ENCODE measurements at places on chromosomes 7 and 10.
A peak's percentile ranks its signal among the peaks of the same experiment; 100 is the strongest.

GRCh38 chr10:72834183-72834825 is 59.2 kb upstream of the OIT3 start:
- DNase-seq: peak; percentile 61

- no peak for DNase-seq
These were observed 1195.7 kb upstream of the SORCS1 start for GRCh38 chr10:108360187-108360586.

DNA sequence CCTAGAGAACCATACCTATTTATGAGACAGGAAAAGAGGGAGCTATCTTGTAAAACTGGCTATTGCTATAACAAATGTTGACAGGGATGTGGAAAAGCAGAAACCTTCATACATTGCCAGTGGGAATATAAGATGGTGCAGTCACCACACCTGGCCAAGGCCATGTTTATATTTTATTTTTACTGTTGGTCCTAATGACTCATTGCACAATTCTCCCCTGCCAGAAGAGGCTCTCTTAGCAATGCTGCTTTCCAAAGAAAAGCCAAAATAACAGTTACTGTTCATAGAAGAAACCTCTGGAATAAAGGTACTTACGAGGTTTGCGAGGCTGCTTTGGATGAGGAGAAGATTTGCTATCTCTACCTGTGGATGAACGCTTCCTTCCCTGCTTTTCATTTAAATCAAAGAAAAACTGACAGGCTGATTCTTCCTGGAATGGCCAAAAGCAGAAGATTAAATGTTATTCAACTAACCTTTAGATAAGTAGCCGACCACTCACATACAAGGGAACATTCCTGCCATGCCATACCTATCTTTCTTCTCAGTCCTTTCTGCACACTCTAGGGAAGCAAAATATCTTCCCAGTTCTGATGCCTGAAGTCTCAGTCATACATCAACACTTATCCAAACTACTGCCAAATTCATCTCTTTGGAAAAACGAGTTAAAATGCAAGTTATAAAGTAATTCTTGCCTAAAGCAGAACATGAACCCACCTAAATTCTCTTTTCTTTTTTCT is 16.3 kb upstream of the CHUK start:
- no peak for DNase-seq

DNA sequence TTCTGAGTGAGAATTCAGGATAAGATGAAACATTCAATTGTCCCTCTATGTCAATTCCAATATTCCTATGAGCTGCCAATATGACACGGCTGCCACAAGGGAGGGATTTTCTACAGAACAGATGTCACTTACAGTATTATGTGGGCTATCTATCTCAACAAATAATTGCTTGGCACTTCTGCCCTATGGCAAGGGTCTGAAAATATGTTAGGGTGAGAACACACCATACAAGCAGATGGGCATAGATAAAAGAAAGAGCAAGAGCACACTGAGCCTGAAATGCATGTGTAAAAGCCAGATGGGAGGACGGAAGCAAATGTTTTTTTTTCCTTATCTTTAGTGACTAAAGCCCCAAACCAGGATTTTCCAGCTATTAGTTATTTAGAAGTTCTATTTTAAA is 70.1 kb upstream of the TFEC start:
- no peak for DNase-seq

DNA sequence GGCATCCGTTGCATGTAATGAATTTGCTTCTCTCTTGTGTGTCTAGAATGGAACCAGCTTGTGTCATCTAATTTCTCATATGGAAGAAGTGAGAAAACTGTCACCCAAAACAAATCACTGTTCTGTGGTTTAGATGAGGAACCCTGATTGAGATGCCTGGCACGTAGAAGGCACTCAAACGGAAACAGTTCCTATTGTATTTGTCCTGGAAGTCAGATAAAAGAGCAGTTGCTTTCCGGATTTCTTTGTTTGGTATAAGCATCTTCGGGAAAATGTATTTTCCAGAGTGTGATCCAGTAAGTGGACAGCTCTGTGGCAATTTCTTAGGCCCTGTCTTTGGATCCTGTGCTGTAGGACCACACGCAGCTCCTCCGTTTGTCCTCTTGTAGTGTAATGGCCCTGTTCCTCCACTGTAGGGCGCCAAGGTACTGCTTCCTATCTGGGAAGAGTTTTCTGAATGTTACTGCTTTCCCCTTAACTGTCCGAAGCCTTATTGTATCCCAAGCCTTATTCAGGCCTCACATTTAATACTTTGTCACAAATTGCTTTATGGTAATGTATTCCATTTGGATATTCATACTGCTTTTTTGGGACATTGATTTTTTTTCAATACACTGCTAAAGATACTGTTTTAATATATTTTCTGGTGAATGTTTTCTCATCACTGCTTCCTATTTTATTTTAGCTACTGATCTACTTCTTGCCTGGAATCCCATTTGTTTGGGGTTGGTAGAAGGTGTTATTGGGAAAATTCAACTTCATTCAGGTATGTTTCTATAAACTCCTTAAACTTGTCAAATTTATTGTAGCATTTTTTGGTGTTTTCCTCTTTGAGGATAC is 24.8 kb downstream of the INPP5F start:
- peak; percentile 85 for DNase-seq

DNA sequence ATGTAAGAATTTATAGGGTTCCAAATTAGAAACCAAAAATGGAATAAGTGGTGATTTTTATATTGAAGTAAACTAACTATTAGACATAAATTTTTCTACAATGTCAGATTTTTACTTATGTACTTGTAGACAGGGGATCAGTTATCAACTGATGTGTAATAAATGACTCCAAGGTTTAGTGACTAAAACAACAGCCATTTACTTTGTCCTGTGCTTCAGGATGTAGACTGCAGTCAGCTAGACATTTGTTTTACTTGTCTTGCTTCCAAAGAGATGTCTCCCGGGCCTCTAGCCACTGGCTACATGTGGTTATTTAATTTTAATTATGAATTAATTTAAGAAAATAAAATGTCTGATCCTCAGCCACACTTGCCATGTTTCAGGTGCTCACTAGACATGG is 249.7 kb upstream of the IGFBP3 start:
- DNase-seq: no peak

DNA sequence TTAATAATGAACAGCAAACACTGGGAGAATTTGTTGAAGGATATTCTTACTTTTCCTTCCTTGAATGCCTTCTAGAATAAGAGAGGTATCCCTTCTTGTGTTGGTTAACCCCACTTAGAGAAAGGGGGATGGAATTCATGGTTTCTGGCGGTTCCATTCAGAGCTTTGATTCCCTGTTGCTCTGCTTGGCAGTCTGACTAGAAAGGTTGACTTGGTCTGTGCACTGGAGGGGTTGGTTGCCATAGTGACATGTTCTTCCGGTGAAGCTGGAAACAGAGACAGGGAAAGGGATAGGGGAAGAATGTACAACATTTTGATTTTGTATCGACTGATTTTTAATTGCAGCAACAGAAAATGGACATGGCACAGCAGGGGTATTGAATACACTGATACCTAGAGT is 2.5 kb downstream of the TMEM178B start:
- DNase-seq: no peak

DNA sequence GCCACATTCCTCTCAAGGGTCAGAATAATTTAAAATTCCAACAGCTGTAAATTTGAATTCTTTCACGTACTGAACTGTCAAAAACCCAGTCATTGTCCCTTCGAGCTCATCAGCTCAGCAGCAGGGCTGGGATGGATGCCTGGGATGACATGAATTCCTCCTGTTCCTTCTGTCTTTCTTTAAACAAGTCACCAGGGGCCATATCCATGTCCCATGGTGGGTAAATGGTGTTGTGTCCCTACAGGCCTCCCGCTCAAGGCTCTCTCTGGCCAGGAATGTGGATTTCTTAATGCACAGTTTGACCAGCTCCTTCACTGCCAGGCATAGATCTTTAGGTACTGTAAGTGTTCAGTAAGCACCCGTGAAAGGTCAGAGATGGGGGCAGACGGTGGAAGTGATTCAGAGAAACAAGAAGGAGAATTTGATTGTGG is 13.8 kb upstream of the TECPR1 start:
- DNase-seq: no peak

DNA sequence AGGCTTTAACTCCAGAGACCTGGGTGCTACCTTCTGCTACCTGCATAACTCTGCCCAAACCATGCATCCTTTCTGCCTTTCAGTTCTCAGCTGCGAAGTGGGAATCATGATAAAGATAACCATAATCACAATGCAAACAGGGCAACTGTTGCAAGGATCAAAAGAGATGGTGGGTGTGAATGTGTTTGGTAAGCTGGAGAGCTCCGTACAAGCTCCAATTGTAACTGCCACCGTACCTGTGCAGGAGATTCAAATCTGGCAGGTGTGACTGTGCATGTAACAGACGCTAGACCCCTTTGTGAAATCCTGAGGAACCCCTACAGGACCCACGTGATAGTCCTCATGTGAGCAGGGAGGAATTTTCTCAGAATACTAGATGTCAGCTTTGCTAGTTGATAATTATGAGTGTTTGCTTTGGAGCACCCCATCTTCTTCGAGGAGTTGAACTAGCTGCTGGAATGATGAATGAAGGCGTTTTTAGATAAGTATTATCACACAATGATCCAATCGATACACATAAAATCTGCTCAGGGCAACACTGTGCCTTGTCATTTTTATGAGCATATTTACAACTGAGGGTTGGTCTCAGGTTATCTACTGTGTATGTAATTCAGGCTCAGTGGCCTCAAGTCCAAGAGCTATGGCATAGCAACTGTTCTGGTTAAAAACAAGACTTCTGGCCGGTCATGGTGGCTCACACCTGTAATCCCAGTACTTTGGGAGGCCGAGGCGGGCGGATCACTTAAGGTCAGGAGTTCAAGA is 15.4 kb upstream of the FRAT2 start:
- no peak for DNase-seq

- no peak for DNase-seq
These were observed 72.1 kb downstream of the GCC1 start for GRCh38 chr7:127513311-127513710.

GRCh38 chr7:36613031-36613614 is 111.2 kb downstream of the AOAH start:
- DNase-seq: peak; percentile 26

- no peak for DNase-seq
These were observed 14.3 kb downstream of the CPED1 start for GRCh38 chr7:121002757-121003200.

- no peak for DNase-seq
These were observed 83.4 kb downstream of the LRMDA start for GRCh38 chr10:75514830-75515229.

DNA sequence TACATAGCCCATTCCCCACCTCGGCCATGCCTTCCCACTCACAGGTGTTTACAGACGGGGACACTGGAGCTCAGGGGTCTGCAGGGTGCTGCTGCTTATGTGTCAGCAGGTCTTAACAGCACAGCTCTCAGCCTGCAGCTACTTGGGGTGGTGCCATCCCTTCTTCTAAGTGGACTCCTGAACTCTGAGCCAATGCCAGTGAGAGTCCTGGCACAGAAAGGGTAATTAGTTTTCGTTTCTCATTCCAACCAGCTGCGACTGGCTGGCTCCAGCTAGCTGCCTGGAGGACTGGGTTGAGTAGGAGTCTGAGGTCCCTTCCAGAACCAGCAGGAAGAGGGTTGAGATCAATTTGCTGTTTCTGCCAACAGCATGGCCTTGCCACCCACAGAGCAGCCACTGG is 88.3 kb upstream of the AGK start:
- no peak for DNase-seq

GRCh38 chr7:8817448-8818036 is 384.1 kb downstream of the NXPH1 start:
- DNase-seq: no peak

- DNase-seq: no peak
These were observed 384.4 kb upstream of the ZWINT start for GRCh38 chr10:56745490-56745889.

DNA sequence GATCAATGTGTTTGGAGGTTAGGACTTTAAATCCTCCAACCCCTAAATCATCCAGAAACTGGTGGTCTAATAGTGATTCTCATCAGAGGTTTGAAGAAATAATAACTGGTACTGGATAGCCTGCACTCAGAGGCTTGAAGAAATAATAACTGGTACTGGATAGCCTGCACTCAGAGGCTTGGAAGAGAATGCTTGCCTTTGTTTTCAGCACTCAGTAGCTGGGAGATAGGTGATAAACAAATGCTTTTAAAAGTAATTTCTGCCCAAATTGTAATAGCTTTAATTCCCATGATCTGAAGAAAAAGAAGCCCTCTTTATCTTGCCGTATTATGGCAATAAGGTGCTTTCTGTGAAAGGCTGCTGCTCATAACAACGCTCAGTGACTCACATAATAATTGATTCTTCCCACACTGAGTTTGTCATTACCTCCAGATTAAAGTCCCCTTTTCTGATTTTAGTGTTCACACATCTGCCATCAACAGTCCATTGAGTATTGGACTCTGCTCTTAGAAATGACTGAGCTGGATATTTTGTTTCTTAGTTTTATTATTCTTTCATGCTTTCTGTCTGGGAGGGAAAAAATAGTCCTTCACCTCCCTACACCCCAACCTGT is 112.3 kb upstream of the PHYHIPL start:
- DNase-seq: no peak

GRCh38 chr10:78187371-78187770 is 153.7 kb downstream of the RPS24 start:
- no peak for DNase-seq

DNA sequence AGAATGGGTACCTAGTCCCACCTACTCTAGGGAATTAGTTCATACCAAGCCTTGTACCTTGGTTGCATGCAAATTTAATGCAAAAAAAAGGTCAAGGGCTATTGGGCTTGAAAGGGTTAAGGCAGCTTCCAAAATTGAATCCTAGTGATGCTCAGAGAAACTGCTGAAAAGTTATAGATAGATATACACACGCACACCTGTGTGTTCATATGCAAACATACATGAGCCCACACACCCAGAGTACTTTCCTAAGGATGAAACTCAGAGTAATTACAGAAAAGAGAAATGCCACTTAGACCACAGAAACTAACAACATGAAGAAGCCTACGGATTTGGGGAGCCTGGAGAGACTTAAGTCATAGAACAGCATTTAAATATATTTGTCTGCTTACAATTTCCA is 1.5 kb downstream of the SLC25A13 start:
- no peak for DNase-seq

- DNase-seq: no peak
These were observed 16.7 kb downstream of the LIPF start for GRCh38 chr10:88680958-88681357.

- DNase-seq: peak; percentile 97
These were observed 15.5 kb downstream of the ZMIZ1 start for GRCh38 chr10:79084012-79084971.

- DNase-seq: peak; percentile 93
These were observed 1.1 kb downstream of the TRIM8 start for GRCh38 chr10:102645388-102645740.
